ENCODE measurements at places on chromosomes 12 and 14.
A peak's percentile ranks its signal among the peaks of the same experiment; 100 is the strongest.

DNA sequence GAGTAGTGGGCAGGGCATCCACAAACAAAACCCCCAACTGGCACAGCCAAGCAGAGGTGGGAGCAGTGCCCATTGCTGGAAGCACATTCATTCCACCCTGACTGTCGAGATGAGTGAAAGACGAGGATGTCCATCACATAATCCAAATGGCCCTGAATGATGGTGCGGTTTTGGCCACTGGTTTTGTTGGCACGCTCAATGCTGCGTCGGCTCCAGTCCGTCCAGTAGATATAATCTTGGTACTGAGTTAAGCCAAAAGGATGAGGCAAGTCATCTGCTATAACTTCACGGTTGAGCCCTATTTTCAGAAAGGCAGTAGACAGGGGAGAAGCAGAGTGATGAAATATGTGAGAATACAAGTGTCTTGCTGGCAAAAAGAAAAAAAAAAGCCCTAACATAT, 88.1 kb downstream of the BCL2L14 start:
- no peak for DNase-seq

DNA sequence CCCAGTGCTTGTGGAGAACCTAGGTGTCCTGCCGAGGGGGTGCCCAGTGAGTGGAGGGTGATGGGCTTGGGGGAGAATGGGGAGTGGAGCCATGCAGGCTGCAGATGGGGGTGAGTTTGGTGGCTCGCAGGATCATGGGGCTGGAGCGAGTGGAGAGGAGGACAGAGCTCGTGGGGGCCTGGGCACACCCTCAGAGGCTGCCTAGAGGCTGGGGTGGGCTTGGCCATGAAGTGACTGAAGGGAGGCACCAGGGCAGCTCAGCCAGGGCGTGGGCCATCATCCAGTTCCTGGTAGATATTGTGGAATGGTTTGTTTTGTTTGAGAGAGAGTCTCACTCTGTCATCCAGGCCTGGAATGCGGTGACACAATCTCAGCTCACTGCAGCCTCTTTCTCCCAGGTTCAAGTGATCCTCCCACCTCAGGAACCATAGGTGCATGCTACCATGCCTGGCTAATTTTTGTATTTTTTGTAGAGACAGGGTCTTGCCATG, 43.4 kb upstream of the AMN start:
- no peak for DNase-seq

DNA sequence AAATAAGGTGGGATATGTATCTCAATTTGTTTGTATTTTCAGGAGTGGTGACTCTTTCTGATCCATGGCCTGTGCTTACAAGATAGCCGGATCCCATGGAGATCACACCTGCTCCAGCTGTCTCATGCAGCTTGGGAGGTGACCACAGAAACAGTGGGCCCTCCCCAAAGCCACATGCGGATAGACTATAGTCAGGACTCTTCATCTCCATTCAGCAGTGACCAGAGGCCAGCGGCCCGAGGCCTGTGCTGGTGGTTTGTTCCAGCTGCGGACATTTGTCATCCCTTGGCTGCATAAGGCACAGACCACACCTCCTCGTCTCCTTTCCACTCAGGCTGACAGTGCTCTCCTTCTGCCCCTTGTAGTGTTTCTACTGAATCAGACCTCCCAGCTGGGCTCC, 14.7 kb upstream of the WNT5B start:
- no peak for DNase-seq

DNA sequence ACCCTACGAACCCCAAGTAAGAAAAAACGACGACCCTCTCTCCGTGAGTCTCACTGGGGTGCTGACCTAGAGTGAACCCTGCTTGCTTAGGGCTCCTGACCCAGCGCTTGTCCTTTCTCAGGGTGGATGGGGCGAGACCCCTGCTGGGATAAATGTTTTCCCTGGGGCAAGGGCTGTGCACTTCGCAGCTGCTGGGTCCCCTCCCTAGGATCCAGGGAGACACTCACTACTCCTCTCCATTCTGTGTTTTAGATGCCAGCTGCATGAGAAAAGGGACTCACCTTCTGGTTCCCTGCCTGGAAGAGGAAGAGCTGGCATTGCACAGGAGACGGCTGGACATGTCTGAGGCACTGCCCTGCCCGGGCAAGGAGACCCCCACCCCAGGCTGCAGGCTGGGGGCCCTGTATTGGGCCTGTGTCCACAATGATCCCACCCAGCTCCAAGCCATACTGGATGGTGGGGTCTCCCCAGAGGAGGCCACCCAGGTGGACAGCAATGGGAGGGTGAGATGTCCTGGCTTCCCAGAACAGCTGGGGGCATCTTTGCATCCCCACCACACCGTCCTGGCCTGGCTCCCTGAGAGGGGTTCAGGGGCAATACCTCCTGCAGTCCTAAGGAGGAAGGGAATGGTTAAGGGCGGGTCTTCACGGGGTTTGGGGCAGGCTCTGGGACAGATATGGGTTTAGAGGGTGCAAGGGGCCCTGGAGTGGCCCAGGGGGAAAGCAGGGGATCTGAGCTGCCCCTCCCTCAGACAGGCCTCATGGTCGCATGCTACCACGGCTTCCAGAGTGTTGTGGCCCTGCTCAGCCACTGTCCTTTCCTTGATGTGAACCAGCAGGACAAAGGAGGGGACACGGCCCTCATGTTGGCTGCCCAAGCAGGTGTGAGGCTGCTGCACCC, 663 bp downstream of the ANKRD33 start:
- DNase-seq, result no peak

GRCh38 chr14:89507926-89508460, 91.0 kb upstream of the FOXN3 start:
- DNase-seq, result peak; percentile 41

GRCh38 chr14:71324767-71325272, 417.6 kb downstream of the PCNX1 start:
- DNase-seq, result no peak

- DNase-seq, result no peak
Observed at GRCh38 chr12:106025129-106025528, 113.6 kb downstream of the NUAK1 start.

GRCh38 chr12:69981881-69982475, 157.0 kb downstream of the MYRFL start:
- peak; percentile 35 for DNase-seq

DNA sequence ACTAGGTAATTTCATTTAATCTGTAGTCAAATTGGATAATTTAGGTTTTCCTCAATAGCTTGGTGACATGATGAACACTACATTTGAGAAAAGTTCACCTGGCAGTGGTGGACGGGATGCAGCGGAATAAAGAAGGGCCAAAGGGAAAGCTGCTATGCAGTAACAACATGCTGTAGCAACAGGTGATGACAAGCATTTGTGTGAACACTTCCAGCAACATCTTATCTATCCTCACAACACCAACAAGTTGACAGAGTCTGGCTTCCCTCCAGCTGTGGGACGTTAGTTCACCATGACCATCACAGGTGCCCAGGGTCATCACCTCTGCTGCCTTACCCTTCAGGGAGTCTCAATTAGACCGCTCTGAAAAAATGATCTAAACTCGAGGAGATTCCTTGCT, 8.3 kb downstream of the DBX2 start:
- no peak for DNase-seq

DNA sequence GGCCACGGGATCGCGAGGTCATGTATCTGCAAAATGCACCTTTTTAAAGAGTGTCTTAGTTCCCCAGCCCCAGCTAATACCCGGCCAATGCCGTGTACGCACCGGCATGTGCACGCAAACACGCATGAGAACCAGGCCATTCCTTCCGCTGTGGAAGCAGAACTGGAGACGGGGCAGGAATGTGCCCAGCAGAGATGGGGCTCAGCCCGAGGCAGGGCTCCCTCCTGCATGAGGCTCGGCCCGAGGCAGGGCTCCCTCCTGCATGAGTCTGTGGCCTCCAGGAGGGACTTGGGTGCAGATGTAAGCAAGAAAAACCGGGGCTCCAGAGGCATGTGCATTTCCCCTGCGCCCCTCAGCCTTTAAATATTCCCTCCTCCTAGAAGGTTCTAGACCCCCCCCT, 38.2 kb downstream of the SLC6A12 start:
- DNase-seq, result no peak

- peak; percentile 30 for DNase-seq
Observed at GRCh38 chr12:8860165-8860961, 37.9 kb downstream of the A2ML1 start.

GRCh38 chr14:83992857-83993256, 1537.1 kb upstream of the FLRT2 start:
- peak; percentile 44 for DNase-seq

DNA sequence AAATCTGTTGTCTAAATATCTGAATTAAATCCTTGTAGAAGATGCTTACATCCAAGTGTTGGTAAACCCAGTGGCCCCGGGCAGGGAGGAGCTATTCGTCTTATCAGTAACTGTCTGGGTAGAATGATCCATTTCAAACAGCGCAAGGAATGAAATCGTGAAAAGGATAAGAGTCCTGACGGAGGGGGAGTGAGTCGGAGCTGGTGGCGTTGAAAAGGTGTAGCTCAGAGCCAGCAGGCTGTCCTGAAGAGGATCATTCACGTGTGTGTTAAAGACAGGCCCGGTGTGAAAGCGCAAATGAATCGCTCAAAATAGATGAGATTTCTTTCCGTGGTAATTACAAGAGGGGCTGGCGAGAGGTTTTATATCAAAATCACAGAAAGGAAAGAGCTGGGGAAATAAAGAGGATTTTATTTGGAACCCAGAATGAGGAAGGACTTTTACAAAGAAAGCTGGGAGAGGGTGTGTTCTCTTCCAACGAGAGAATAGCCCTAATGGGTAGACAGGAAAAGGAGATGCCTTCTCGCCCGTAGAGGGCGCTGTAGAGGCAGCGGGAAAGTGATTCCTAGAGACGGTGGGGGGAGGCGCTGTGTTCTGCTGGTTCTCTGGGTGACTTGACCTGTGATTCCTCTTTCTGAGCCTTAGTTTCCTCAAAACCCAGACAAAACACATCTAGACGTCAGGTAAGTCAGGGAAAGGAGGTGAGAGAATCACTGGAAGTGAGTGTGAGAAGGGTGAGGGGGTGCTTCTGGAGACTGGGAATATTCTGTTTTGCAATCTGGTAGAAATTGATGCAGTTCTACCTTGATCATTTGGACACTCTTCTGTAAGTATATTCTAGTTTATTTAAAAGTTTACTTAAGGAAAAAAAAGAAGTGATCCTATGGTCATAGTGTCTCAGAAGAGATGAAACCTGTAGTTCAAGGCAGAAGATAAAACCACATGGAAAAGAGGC, 39.3 kb downstream of the SRRM4 start:
- DNase-seq, result no peak

GRCh38 chr12:40045656-40046055, 60.2 kb downstream of the SLC2A13 start:
- no peak for DNase-seq

GRCh38 chr12:64707926-64708325, 51.3 kb downstream of the GNS start:
- no peak for DNase-seq

- DNase-seq, result peak; percentile 41
Observed at GRCh38 chr12:40152783-40153383, 47.0 kb upstream of the SLC2A13 start.

DNA sequence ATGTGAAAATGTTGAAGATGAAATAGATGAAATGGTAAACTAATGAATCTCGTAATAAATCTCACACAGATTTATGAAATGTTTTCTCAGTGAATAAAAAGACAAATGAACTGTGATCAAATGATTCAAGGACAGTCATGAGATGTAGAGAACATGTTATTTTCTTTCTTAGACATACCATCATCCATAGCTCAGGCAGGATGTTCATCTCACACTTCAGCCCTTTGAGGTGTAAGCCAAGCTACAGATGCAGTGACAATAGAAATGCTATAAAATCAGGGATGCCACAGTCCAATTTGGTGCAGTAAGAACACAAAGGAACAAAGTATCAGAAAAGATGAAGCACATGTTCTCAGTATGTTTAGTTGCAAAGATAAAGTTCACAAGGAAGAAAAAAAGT, 242.7 kb upstream of the KRR1 start:
- DNase-seq, result no peak

- DNase-seq, result peak; percentile 67
Observed at GRCh38 chr14:53062856-53063255, 90.3 kb downstream of the DDHD1 start.

- DNase-seq, result peak; percentile 95
Observed at GRCh38 chr14:52052288-52052943, 16.4 kb downstream of the NID2 start.
